ENCODE measurements at places on chromosomes 5 and 9.

- no peak for DNase-seq
These were observed 54.2 kb downstream of the GPR107 start for GRCh38 chr9:130107955-130108354.

DNA sequence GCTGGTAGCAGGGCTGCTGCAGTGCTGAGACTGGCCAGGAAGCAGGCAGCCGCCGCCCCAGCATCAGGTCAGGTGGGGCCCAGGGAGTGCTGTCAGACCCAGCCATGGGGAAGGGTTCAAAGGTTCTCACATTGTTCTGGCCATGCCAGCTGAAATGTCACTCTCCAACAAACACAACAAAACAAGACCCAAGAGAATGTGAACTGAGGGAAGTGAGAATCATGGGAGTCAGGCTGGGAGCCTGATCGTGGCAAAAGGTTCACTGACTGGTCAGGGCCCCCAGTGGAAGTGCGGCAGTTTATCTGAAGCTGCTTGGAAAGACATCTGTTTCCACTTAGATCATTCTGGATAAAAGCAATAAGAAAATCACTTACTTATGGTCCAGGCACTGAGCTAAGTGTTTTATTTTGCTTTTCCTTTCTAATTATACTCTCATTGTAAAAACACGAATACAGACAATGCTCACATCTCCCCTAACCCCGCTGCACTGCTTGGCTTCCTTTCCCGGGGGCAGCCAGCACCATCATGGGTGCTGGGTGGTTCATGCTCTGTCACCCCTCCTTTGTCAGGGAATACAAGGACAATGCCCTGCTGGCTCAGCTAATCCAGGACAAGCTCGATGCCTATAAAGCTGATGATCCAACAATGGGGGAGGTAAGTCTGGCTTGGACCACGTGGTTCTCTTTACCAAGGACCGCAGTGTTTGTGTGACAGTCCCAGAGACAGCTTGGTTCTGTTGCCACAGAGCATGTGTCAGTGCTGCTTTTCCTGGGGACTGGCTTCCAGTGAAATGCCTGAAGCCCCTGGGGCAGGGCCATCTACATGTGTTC lies 41.9 kb upstream of the CFAP157 start:
- DNase-seq = no peak

- DNase-seq = no peak
These were observed 3.4 kb downstream of the SSNA1 start for GRCh38 chr9:137191691-137192447.

GRCh38 chr9:96581786-96582185 lies 37.9 kb downstream of the CDC14B start:
- DNase-seq = no peak

GRCh38 chr9:2414465-2414864 lies 207.1 kb upstream of the VLDLR start:
- no peak for DNase-seq

DNA sequence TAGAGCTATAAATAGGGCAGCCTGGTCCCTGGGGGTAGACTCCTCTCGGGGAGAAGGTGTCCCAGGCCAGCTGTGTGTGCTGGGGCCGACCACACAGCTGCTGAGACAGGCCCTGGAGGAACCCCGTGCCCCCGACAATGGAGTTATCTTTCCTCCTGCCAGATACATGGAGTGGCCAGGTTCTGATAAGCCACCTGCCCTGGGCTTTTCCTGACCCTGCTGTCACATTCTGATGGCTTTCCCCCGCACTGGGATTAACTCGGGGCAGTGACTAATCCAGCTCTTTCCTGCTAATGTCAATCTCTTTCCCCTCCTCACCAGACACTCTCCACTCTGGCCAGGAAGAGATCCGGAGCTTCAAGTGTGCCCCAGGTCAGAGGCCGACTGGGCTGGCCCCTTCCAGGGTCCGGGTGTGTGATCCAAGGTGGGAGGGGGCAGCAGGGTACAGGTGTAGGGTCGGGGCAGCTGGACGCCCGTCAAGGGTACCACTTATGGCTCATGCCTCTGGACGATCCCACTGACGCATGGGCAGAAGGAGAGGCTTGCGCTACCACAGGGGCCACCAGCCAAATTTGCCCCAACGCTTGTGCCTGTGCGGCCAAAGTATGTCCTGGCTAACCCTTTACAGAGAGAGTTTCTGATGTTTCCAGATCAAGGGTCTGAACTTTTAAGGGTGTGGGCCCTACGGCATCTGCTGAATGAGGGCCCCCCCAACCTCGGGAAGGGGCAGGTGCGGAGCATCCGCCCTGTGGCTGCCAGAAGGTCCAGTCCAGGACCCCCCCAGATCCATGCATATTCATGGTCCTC lies 20.6 kb upstream of the COL5A1 start:
- no peak for DNase-seq

GRCh38 chr9:108117795-108118194 lies 628.2 kb upstream of the KLF4 start:
- DNase-seq = no peak

GRCh38 chr5:151123897-151124751 lies 33.5 kb downstream of the ANXA6 start:
- no peak for DNase-seq

GRCh38 chr5:13606051-13606450 lies 338.4 kb downstream of the DNAH5 start:
- DNase-seq = no peak

DNA sequence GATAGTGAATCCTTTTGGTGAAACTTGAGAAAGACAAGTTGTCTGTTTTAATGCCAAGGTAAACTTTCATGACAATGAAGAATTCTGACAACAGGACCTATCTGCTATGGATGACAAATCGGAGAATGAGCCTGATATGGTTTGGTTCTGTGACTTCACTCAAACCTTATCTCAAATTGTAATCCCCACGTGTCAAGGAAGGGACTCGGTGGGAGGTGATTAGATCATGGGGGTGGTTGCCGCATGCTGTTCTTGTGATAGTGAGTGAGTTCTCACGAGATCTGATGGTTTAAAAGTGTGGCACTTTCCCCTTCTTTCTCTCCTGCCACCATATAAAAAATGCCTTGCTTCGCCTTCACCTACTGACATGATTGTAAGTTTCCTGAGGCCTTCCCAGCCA lies 1964.1 kb upstream of the CDH9 start:
- no peak for DNase-seq

DNA sequence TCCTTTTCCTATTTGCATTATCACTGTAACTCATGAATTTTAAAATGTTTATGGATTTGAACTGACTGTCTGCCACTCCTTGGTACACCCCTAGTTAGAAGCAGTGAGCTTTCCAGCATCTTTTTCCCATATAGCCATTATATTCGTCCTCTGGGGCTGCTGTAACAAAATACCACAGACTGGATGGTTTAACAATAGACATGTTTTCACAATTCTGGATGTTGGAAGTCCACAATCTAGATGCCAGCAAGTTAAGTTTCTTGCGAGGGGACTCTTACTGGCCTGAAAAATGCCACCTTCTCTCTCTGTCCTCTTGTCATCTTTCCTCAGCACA lies 530.0 kb downstream of the SEMA5A start:
- DNase-seq = no peak

GRCh38 chr5:127369796-127370195 lies 79.2 kb downstream of the MEGF10 start:
- no peak for DNase-seq

DNA sequence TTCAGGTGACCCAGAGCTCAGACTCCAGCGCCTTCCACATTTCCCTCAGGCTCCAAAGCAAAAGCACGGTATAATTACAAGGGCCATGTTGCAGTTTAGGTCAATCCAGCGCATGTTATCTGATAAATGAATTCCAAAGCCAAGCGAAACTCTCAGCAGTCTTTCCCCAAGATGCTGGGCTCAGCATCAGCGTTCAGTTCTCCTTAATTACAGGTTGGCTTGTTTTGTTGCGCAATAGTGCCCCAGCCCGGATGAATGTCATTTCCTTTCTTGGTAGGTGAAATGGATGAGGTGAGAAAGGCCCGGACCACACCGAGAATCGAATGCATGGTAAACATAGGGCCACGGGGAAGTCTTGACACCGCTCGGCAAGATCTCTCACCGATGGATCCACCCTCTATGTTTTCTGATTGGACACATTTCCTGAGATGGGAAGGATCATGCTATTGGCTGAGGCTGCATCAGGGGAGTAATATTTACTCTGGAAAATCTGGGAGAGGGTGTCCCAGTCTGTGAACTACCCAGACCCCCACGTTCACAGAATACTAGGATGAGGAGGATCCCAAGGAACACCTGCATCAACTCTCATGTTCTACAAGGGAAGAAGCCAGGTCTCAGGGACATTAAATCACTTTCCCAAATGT lies 221.2 kb upstream of the ANKRD55 start:
- peak; percentile 10 for DNase-seq

DNA sequence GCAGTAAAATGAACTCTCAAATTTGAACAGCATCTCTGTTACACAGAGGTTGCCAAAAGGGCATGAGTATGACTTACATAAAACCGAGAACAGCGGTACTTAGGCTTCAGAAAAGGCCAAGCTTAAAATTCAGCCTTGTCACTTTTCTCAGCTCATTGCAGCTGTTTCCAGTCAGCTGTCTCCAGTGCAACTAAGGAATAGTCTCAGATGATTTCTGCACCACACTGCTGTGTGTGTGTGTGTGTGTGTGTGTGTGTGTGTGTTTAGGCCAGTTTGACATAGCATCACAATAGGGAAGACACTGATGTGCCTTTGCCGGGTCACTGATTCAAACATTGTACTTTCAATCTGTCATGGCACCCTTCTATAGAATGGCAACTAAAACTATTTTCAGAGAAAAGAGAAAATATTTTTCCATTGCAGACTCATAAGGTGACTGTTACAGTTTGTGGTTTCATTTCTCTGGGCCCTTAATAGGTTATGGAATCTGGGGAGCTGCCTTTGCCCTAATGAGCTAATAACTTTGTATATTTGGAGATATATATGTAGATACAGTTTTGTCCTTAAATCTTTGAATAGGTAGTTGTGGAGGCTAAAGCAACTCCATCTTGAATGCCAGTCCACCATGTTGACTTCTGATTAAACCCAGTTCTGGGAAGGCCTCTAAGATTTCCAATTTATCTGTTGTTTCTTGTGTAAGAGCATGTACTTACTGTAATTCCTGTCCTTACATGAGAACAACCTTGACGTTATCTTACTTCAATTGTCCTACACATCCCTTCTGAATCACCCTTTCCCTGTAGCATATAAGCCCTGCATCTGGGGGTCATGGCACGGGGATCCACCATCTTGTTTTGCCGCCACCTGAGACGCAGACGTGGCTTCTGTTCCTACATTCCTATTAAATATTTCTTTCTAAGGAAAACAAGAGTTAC lies 4.5 kb downstream of the LSM11 start:
- DNase-seq = no peak

DNA sequence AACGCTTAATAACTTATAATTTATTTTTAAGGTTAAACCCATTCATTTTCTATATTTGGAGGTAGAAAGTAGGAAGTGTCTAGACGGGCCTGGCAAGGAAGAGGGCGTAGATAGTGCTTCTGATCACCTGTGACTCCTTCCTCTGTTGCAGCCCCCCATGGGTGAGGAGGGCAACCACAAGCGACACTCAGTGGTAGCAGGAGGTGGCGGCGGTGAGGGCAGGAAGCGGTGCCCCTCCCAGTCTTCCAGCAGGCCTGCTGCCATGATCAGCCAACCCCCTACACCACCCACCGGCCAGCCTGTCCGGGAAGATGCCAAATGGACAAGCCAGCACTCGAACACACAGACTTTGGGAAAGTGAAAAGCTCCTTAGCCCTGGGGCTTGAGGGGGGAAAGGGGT lies 36.7 kb downstream of the FAXDC2 start:
- DNase-seq = peak; percentile 60

DNA sequence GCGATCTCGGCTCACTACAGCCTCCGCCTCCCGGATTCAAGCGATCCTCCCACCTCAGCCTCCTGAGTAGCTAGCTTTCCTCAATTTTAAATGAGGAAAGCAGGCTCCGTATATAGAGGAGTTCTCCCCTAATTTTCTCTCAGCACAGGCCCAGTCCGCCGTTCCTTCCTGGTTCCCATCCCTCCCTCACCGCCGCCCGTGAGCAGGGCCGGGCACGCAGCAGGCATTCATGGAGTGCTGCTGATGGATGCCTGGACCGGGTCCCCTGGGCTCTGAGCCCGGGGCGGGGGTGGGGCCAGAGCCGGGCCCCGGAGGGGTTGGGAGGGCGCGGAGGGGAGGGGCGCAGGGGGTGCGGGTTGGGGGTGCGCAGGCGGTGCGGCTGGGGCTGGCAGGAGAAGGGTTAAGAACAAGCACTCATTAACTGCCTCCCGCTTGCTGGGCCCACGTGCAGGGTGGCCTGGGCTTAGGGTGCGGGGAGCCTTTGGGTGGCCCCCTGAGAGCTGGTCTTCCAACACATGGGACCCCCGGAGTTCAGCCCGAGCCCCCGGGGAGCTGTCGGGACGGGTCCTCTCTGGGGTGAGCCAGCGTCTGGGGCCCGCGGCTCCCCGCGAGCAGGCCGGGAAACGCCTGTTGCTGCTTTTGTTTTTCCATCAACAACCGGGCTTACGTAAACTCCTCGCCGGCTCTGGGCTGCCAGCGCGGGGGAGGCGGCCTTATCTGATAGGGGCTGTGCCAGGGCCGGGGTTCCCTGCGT lies 33.7 kb downstream of the LHX2 start:
- no peak for DNase-seq

- peak; percentile 66 for DNase-seq
These were observed 6.1 kb upstream of the DPM2 start for GRCh38 chr9:127943731-127944144.

GRCh38 chr5:58394339-58394738 lies 65.5 kb downstream of the PLK2 start:
- no peak for DNase-seq

DNA sequence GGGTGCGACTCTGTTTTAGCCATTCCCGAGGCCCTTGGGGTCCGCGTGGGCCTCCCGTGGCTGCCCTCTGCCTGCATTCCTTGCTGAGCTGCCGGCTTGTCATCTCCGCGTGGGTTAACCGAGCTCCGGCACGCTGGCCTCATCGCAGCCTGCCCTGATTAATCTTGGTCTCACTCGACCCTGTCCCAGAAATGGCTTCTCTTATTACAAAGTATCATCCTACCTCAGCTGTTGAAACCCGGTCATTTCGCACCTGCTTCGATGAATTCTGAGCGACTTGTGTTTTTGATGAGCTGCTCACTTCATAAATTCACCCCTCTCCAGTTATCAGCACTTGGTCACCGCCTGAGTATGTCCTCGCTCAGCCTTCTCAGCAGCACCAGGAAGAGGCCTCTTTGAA lies 123.5 kb upstream of the EGFLAM start:
- no peak for DNase-seq

- peak; percentile 59 for DNase-seq
These were observed 94.6 kb downstream of the RAPGEF1 start for GRCh38 chr9:131645078-131645776.

- no peak for DNase-seq
These were observed 156.0 kb upstream of the MAST4 start for GRCh38 chr5:66440202-66440680.

GRCh38 chr5:140468188-140468587 lies 66.6 kb downstream of the ANKHD1 start:
- DNase-seq = no peak

- DNase-seq = no peak
These were observed 411 bp upstream of the GABRG2 start for GRCh38 chr5:162067162-162067561.
